Gastroesophageal sphincter (tissue), 4 donors: ENCODE measurements at places on chromosomes 3 and 15.

- ATAC-seq = no peak
These were observed 139.7 kb upstream of the CPNE4 start for GRCh38 chr3:132174500-132174899.

- ATAC-seq = no peak
These were observed 36.2 kb downstream of the GAP43 start for GRCh38 chr3:115659253-115660220.

GRCh38 chr3:100600181-100601042 is 9.0 kb upstream of the ADGRG7 start:
- no peak for ATAC-seq

- ATAC-seq = no peak
These were observed 188.3 kb upstream of the THBS1 start for GRCh38 chr15:39392469-39393047.

DNA sequence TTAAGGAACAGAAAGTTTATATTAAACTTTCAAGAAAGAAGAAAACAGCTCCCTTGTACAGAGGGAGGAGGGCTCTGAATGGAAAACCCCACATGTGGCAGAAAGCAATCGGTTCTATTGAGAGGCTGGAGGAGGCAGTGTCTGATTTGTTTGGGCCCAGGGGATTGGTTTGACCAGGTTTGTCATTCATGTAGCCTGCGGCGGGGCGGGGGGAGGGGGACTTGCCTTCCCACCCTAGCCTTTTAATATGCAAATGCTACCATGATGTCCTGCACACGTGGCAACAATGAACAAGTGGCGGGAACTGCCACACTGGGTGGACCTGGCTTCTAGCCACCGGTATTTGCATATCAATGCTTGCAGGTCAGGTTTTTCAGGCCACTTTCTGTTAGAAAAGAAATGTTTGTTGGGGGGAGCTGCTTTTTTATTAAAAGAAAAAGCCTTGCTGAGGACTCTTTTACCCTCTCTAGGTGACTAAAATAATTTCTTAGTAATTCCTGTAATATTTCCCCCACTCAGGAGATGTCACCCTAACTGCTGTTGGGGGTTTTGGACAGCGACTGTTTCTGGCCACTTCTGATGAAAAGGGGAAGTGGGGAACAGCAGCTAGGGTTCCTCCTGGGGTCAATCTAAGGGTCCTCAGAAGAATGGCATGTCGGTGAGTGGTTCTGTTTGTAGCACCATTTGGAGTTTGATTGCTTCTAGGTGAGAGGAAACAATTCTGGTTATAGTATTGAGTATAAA is 691.2 kb downstream of the TBL1XR1 start:
- ATAC-seq = no peak

- ATAC-seq = peak; percentile 67
These were observed 164.1 kb upstream of the LRRFIP2 start for GRCh38 chr3:37338500-37338899.

GRCh38 chr3:3199306-3199705 is 19.8 kb upstream of the CRBN start:
- no peak for ATAC-seq

DNA sequence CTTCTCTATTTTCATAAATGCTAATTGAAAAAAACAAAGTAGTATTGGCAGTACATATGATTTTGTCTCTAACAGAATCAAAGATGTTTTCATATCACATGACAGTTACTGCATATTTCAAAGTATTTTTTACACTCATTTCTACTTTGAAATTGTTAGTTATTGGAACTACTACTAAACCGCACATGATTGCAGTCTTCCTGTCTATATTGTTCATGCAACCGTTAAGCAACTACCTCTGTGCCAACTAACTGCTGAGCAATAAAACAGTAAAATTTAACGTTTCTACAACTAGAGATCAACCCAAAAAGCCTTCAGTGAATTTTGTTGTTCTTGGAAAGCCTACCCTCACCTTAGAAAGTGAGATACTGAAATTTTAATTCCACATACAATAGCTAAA is 64.2 kb downstream of the DMXL2 start:
- ATAC-seq = no peak

GRCh38 chr3:14431917-14432834 is 29.8 kb downstream of the SLC6A6 start:
- ATAC-seq = peak; percentile 80

GRCh38 chr3:10470120-10471053 is 35.0 kb downstream of the ATP2B2 start:
- ATAC-seq = no peak

DNA sequence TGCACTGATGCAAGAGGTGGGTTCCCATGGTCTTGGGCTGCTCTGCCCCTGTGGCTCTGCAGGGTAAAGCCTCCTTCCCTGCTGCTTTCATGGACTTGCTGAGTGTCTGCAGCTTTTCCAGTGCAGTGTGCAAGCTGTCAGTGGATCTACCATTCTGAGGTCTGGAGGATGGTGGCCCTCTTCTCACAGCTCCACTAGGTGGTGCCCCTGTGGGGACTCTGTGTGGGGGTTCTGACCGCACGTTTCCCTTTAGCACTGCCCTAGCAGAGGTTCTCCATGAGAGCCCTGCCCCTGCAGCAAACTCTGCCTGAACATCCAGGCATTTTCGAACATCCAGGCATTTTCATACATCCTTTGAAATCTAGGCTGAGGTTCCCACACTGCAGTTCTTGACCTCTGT is 329.8 kb upstream of the NAALADL2 start:
- no peak for ATAC-seq

- ATAC-seq = no peak
These were observed 111.7 kb upstream of the CCDC54 start for GRCh38 chr3:107265526-107265925.

DNA sequence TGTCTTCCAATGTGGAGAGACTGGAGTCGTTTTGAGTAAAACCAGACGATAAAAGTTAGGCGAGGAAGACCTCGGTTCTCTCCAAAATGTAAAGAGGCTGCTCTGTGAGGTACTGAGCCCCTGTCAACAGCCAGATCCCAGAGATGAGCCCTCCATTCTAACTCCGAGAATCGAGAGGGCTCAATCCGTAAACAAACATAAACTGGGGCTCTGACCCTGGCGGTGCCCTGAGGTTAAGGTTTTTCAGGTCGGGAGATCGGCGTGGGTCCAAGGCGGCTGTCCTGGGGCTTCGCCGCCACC is 417 bp downstream of the TBCCD1 start:
- ATAC-seq = no peak

DNA sequence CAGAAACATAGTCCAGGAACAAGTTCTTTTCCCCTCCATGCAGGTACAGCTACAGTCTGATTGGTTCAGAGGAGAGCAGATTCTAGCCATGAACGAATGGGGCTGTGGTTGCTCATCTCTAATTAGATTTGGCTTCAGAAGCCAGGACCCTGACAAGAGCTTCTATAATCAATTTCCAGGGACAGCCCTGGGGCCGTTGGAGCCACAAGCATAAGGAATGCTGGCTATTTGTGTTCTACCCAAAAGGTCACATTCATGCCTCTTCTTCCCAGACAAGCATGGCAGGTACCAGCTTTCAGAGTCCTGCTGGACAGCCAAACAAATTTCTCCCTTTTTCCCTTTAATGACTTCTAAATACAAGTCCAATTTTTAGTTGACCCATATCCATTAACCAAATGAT is 215.5 kb upstream of the LRTM1 start:
- no peak for ATAC-seq

GRCh38 chr3:147393261-147393942 is 12.9 kb downstream of the ZIC4 start:
- no peak for ATAC-seq

DNA sequence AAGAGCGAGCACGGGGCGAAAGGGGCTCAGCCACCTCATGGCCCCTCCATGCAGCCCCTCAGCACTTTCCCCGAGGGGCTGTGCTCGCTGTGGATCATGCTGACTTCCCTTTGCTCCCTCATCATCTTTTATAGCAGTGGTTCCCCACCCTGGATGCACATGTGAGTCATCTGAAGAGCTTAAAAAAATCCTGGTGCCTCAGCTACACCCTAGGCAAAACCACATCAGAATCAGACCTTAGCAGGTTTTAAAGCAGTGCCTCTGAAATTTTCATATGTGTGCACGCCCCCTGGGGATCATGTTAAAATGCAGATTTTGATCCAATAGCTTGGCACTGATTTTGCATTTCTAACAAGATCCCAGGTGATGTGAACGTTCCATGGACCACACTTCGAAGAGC is 50.9 kb downstream of the FEM1B start:
- no peak for ATAC-seq

GRCh38 chr15:42384597-42384996 is 25.3 kb downstream of the CAPN3 start:
- no peak for ATAC-seq

GRCh38 chr3:133949438-133949837 is 53.8 kb upstream of the RAB6B start:
- no peak for ATAC-seq

GRCh38 chr15:48324949-48325348 is 6.3 kb upstream of the DUT start:
- ATAC-seq = no peak

DNA sequence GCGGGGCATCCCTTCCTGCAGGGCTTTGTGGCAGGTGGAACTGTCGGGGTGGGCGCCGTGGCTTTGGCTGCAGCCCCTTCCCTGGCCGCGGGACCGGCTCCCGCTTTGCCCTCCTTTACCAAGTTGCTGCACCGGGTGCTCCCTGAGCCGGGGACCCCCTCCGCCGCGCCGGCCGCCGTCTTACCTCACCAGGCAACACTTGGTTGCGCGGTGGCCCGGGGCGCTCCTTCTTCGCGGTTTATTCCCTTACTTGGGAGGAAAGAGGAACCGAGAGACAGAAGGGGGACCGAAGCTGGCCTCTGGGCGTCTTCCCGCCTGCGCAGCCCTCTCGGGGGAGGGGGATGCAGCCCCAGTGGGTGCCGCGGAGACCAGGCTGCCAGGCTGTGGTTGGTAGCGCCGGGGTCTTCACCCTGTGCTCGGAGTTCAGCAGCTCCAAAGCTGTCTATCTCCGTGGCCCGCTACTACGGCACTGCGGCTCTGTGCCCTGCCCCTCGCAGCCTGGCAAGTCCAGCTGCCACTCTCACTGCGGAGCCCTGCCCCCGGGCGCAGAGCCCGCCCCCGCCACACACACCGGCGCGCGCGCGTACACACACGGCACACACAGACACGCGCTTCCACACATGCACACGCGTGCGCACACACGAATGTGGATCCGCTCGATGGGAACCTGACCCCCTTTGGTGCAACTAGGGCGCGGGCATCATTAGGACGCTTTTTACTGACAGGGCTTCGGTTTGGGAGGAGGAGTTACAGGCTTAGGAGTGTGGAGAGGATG is at the start of gene DGKG:
Gene DGKG, minus strand, starts transcription at position 473 of the 775 bp plus-strand sequence. CDS start 41,775 bp downstream, outside the sequence.
- peak; percentile 71 for ATAC-seq

DNA sequence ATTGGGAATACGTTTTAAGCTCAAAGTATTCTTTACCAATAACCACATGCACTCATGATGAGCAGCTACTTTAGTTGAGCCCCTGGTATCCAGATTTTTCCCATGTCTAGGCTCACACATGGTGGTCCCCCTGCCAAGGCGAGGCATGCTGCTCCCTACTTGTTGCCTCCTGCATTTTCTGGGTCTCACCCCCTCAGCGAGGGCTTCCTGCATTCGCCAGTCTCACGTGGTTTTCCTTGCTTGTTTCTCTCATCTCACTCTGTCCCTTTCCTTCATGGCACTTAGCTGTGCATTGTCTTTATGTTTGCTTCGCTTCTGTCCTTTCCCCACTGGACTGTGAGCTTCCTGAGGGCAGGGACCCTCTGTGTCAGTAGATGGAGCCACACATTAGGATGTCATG is 99.2 kb downstream of the PDZRN3 start:
- ATAC-seq = no peak

GRCh38 chr15:28873585-28874190 is 12.1 kb upstream of the APBA2 start:
- no peak for ATAC-seq

DNA sequence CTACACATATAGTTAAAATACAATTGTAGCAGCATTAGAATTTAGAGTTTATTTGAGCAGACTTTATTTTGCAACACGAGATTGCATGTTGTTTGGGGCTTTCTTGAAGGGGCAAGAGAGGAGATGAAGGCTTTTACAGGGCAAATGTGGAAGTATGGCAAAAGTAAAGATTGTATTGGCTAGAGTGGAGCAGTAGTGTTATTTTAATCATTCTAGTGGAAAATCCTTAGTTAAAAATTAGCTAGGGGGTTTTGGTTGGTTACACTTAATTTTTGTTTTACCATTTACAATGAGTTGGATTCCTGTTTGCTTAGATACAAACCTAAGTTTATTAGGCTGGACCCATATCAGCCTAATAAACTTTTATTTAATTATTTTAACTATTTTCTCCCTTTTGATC is 4.6 kb downstream of the OR5H15 start:
- no peak for ATAC-seq

- ATAC-seq = no peak
These were observed 18.7 kb downstream of the ANPEP start for GRCh38 chr15:89795996-89796395.

GRCh38 chr15:95347837-95348236 is 982.7 kb upstream of the NR2F2 start:
- ATAC-seq = no peak

GRCh38 chr15:79844221-79844620 is 52.6 kb downstream of the MTHFS start:
- no peak for ATAC-seq
